Ecto neural progenitor cell (in vitro differentiated cells): ENCODE measurements at places on chromosomes 3 and 15.
A peak's percentile ranks its signal among the peaks of the same experiment; 100 is the strongest.

DNA sequence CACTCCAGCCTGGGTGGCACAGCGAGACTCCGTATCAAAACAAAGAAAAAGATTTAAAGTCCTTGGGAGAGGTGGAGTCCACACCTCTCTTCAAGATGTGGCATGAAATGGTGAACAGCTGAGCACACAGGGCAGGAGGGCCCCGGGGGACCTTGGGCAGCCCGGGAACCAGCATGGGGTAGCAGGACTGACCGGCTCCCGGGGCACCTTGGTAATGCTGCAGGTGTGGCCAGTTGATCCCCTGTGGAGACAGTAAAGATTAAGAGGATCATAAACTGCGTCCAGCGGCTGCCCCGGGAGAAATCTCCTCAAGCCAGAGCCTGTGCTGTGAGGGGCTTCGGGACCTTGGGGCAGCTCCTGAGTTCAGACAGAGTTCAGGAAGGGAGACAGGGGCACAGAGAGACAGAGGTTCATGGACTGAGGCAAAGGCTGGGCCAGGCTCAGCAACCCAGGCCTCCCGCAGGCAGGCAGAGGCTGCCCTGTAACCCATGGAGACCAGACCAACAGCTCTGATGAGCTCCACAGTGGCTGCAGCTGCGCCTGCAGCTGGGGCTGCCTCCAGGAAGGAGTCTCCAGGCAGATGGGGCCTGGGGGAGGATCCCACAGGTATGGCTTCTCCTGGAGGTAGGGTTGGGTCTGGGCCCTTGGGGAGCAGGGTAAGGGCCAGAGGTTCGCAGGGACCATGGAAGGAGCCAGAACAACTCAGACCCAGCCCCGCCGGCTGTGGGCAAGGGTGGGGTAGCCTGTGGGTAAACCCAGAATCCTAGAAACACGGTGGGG, at the start of gene NR2E3:
NR2E3 (plus strand) TSS at position 299 of the 780 bp plus-strand sequence; CDS start at position 489, 190 bp downstream.
- DNase-seq, result no peak

DNA sequence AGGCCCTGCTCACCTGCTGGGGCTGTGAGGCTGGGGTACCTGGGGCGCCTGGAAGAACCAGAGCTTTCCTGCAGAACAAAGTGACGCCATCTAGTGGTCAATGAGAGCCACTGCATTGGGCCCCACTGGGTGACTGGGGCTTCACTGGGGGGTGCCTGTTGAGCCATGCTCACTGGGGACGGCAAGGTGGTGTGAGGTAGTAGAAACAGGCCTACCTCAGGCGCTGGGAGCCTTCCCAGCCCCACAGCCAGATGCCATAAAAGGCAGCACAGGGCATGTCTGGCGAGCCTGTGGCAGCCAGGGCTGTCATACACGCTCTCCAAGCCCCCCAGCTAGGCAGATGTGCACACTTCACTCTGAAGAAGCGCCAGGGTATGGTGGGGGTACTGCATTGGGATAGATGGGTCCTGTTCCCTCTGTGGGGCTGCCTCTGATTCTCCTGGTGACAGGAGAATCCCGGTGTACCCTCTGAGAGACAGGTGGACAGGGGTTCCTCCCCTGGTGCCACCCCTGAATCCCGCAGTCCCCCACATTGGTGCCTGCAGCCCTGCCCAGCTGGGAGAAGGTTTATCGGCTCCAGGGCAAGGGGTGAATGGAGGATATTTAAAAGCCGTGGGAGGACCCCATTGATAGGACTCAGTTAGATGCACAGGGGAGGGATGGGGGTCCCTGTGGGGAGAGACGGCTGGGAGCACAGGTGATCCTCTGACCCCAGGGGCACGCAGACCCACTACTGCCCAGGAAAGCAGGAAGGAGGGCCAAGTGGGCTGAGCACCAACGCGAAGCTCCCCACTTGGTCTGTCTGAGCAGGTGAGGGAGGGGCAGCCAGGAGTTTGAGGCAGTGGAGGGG, 178.8 kb downstream of the NSMCE3 start:
- DNase-seq, result peak; percentile 64

- no peak for DNase-seq
Measured at GRCh38 chr3:60240492-60240891, 1010.8 kb downstream of the FHIT start.

DNA sequence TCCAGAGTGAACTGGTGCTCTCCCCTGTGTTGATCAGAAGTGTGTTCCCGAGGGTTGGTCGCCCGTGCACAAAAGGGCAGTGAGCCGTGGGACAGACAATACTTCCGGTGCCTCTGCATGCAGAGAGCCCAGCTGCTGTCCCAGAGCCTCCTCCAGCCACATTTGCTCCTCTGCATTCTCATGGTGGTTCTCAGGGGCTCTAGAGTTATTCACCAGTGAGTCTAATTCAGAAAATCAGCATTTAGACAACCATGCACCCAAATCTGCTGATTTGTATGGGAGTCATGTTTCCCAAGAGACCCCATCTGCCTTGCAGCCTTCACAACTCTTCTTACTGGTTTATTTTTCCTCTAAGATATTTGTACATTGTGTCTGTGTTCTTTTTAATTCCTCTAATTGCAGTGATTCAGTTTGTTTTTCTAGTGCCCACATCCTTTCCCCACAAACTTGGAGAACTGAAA, 107.0 kb upstream of the SPRED1 start:
- peak; percentile 73 for DNase-seq

DNA sequence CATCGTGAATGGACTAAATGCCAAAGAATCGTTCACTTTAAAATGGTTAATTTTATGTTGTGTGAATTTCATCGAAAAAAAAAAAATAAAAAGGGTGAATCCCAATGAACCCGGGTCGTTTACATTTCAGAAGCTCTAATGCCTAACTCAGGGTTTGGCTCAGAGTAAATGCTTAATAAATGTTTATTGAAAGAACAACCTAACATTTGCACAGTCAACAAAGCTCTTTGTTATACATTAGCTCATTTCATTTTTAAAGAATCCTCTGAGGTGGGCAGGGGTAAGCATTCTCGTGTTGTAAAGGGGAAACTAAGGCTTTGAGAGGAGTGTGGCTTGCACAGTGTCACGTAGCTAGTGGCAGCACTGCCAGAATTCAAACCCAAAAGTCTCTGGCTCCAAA, 109.5 kb downstream of the RPLP1 start:
- no peak for DNase-seq

DNA sequence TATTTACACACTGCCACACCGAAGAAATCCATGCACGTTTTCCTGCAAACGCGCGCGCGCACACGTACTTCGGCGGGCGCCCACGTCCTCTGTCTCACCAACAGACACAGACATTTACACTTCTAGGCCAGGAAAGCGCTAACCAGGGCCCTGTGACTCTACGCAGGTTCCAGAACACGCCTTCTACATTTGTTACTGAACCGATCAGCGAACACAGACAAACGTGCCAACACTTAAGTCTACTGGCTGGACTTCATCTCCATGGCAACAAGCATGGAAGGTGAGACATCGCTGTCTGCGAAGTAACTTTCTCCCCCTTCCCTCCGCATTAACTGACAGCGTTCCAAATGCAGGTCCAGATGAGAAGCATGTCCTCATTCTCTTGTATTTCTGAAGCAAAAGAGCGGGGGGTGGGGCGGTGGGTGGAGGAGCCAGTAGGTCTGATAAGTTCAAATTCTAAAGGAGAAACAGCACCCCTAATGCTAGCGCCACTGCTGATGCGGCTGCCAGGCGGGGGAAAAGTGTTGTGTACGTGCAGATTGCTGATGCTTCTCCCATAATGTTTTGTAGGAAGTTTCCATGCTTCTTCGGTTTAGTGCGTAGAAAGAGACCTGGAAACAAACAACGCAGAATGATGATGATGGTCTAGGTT, at the start of gene CTXN2:
CTXN2 (plus strand) TSS at position 92 of the 652 bp plus-strand sequence. CDS start 9,636 bp downstream, outside the sequence.
- no peak for DNase-seq

DNA sequence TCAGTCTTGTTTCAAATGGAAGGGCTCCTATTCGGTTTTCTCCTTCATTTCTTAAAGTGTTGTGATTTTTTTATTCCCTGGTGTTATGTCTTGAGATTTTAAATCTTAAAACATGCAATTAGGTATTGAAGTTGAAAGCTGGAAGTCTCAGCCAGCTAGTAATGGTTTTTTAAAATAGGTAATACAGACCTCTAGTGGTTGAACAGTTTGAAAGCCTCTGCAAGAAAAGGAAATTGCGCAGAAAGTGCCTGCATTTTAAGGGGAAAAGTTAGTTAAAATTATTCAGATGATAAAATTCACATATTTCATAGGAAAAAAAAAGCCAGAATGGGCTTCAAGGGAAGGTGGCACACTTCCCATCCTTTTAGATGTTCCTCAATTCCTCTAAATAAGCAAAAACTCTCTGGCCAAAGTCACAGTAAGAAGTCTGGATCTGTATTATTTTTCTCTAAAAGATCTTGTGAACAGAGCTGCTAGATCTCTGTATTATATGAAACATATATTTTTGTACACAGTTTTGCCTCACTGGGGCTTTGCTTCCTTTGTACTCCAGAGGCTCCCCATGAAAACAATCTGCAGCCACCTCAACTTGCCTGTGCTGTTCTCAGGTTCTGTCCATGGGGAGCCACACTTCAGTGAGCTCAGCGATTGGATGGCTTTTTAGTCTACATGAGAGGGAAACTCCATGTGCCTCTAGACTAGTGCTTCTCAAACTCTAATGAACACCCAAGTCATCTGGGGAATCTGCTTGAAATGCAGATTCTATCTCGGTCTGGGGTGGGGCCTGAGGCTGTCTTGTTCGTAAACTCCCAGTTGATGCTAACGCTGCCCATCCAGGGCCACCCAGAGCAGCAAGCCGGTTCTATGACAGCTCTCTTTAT, 21.5 kb downstream of the AGTR1 start:
- no peak for DNase-seq

DNA sequence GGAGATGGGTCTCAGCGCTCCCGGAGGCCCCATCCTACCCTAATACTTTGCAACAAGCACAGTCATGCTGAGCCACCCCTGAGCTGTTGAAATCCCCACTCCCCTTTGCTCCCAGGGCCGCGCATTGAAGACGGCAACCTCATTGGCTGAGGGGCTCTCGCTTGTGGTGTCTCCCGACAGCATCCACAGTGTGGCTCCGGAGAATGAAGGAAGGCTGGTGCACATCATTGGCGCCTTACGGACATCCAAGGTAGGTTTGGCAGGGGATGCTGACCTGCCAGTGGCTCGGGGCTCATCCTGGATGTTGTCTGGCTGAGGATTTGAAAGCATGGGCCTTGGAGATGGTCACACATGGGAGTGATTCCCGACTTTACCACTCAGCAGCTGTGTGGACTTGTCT, 5.9 kb downstream of the TMEM43 start:
- DNase-seq, result no peak

- DNase-seq, result no peak
Measured at GRCh38 chr15:64524778-64525177, 64.4 kb downstream of the ZNF609 start.

DNA sequence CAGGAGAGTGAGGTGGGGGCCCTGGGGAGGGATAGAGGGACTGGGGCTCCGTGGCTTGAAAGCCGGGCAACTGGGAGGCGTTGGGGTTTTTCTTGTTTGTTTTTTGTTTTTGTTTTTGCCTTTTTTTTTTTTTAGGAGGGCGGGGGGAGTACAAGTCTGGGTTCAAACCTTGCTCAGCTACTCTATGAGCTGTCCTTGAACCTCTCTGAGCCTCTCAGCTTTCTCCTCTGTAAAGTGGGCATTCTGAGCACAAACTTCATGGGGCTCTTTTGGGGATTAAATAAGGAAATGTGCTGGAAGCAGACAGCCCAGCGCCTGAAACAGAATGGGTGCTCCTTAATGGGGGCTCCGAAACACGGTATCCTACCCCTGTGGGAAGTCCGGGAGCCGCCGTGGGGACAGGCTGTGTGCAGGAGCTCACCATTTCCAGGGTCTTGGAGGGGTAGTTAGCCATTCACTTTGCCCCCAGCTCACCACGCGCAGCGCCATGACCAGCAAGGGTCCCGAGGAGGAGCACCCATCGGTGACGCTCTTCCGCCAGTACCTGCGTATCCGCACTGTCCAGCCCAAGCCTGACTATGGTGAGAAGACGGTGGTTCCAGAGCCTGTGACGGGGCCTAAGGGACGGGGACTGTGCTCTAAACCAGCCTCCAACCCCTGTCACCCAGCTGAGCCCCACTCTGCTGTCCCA, 388 bp downstream of the ACY1 start:
- DNase-seq, result no peak

DNA sequence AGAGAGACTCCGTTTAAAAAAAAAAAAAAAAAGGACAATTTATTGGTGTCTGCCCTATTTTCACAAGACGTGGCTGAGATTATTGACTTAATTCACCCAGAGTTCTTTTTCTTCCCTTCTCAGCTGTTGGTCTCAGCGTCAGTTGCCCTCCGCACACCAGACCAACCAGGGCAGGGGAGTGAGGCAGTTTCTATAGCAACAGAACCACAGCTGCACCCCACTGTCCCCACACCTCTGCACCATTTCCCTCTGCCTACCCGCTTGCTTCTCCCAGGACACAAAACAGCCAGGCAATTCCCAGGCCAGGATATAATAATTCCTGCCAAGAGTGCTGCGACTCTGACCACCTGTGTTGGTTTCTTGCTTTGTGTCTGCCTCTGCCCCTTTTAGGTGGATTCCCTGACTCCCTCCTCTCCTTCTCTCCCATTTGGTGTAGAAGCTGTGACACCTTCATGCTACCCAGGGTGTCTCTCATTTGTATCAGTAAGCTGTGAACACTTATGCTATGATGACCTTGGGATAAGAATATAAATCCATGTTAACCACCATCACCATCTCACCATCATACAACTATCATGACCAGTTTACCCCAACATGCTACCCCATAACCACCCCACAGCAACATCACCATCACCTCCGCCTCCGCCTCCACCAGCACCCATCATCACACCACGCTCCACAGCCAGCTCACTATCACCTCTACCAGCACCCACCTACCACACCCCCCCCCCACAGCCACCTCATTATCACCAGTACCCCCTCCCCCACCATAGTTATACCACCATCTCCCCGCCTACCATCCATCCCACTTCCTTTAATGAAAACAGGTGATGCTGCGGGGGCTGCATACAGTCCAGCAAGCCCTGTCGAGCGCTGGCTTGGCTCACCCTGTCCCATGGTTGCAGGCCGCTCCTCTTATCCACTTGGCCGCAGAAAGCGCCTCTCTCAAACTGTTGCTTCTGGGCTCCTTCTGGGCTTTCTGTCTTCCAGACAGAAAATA, 589 bp downstream of the EPB42 start:
- DNase-seq, result no peak

DNA sequence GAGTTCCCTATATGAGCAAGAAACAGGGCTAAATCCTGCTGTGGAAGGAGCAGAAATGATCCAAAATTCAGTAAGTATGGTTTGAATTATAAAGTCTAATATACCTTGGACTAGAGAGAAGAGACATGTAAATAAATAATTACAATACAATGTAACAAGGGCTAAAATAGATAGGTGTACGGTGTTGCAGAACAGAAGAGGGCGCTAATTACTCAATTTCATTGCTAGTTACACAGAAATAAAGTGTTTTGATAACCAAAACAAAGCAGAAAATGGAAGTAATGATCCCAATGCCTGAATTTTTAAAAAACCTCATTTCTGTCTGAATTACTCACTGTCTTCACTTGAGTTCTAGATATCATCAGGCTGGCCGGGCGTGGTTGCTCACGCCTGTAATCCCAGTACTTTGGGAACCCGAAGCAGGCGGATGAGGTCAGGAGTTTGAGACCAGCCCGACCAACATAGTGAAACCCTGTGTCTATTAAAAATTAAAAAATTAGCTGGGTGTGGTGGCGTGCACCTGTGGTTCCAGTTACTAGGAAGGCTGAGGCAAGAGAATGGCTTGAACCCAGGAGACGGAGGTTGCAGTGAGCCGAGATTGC, 8.3 kb upstream of the PLCH1 start:
- no peak for DNase-seq
